ENCODE measurements at places on chromosomes 16 and 17. TPM values are rescaled to one million over a fixed set of nuclear protein-coding genes. Genes with fewer than 3 reads are reported as not detected.
A peak's percentile ranks its signal among the peaks of the same experiment; 100 is the strongest.

DNA sequence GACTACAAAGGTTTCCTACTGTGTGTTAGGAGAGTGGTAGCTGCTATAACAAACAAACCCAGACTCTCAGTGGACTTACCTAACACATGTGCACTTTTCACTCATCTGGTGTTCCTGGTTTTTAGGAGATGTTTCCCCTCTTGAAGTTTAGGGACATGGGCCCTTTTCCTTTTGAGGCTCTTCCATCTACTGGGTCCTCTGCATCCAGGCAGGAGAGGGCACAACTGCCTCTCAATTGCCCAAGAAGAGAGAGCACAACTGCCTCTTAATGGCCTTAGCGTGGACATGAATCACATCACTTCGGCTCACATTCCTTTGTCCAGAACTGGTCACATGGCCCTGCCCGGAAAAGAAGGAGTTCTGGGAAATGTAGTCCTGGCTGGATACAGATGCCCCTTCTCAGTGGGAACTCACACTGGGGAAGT, 9.8 kb upstream of the TNRC6C start:
- DNase-seq, result peak; percentile 57

DNA sequence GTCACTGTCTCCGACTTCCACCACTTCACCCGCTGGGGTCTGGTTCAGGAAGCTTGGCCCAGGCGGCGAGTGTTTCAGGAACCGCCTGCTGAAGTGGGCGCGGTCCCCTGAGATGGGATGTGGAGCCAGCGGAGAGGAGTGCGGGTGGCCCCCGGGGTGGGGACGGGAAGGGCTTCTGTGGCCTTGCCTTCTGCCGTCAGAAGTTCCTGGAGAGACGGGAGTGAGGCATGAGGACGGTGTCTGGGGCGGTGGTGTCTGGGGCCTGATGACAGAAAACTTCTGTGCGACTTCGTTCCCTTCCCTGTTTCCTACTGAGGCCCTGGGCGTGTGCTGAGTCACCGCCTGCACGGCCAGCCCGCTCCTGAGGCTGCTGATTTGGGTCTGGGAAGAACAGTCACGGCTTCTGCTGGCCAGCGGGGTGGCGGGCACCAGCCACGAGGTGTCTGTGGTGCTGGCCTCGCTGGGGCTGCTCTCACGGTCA, 12.3 kb upstream of the NLRC3 start:
- no peak for DNase-seq

DNA sequence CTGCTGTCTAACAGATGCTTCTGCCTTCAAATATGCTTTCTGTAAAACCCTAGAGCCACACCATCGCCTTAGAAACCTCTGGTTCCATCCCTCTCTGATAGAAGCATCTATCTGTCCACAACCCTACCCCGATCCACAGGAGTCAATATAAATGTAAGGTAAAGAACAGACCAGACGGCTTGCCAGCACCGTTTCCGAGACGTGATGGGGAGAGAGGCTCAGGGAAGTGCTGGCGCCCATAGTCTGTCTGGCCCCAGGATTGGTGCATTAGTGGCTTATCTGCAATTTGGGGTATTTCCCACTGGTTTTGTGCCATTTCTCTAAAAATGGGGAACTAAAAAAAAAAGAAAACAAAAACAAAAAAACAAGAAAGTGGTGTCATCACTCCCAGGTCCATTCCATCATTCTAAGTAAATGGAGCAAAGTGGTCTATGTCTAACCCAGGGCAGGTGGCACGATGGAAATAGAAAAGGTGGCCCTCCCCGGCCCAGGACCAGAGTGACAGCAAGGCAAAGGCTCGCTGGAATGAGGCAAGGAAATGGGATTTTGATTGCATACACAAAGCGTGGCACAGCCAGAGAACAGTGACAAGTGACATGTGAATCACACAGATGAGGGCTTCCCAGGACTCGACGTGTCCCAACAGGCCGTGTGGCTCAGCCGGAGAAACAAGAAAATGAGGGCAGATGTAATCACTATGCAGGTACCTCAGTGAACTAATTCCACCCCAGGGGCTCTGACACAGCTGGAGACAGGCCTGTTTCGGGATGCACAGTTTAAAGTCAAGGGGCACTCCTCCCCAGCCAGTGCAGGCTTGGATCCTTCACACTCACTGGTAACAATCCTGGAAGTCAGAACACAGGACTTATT, 125.6 kb downstream of the GAS7 start:
- no peak for DNase-seq

- DNase-seq, result peak; percentile 38
These were observed at the start of gene NT5C3B for GRCh38 chr17:41835800-41836549. Gene NT5C3B (minus strand): TSS chr17:41836232. CDS start chr17:41836193, 39 bp downstream.

GRCh38 chr16:30439720-30440348, 5.8 kb downstream of the SEPHS2 start:
- no peak for DNase-seq

DNA sequence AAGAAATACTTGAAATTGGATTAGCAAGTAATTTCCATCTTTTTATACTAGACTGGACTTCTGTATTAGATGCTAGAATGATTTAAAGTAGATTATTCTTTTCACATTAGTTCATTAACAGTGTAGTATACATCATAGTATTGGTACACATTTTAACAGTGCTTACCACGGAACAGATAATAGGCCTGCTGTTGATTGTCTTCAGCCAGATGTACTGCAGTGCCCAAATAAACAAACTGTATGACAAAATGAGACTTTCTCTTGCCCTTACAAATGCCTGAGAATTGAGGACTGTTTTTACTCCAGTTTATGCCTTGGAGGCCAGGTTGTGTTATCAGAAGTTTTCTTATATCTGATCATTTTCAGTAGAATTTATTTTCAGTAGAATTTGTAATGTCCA, 631 bp downstream of the EVI2A start:
- DNase-seq, result peak; percentile 15

The ATP6V0C gene
- 147 TPM for total RNA-seq

The ZG16B gene
- total RNA-seq, result 0.20 TPM
